Mesenteric fat pad (tissue), 1 donor: ENCODE measurements at places on chromosomes 16 and 17. TPM values are rescaled to one million over a fixed set of nuclear protein-coding genes. Genes with fewer than 3 reads are reported as not detected.

The CTRB1 gene
- total RNA-seq: 4.8 TPM

The CAMTA2 gene
- 53.8 TPM for total RNA-seq

DNA sequence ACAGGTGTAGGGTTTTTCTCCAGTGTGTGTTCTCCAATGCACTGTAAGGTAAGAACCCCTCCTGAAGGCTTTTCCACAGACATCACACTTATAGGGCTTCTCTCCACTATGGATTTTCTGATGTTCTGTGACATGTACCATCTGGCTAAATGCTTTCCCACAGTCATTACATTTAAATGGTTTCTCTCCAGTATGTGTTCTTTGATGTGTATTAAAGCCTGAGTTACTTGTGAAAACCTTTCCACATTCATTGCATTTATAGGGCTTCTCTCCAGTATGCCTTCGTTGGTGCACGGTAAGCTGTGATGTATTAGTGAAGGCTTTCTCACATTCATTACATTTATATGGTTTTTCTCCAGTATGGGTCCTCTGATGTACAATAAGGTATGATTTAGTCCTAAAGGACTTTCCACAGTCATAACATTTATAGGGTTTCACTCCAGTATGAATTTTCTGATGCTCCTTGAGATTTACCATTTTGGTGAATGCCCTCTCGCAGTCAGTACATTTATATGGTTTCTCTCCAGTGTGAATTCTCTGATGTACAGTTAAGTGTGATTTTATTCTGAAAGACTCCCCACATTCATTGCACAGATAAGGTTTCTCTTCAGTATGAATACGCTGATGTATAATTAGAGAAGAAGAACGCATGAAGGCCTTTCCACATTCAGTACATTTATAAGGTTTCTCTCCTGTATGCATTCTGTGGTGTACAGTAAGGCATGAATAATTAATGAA, 30.9 kb downstream of the ZNF624 start:
- no peak for DNase-seq

GRCh38 chr16:89155184-89155679, 16.3 kb upstream of the CDH15 start:
- no peak for DNase-seq

The DOC2A gene
- total RNA-seq: 0.42 TPM

DNA sequence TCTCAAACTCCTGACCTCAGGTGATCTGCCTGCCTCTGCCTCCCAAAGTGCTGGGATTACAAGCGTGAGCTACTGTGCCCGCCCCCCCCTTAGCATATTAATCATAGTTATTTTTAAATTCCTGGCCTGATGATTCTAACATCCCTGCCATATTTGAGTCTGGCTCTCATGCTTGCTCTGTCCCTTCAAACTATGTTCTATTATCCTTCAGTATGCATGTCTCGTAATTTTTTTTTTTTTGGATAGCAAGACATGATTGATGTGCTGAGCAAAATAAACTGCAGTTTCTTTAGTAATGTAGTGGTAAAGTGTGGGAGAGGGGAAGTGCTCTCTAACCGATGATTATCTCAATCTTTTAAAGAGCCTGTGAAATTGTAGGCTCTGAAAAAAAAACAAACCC, 34.3 kb upstream of the TMEM92 start:
- no peak for DNase-seq

The QPRT gene
- 3.4 TPM for total RNA-seq
